GOT3 (cell line): ENCODE measurements at places on chromosomes 16 and 17.
A peak's percentile ranks its signal among the peaks of the same experiment; 100 is the strongest.

DNA sequence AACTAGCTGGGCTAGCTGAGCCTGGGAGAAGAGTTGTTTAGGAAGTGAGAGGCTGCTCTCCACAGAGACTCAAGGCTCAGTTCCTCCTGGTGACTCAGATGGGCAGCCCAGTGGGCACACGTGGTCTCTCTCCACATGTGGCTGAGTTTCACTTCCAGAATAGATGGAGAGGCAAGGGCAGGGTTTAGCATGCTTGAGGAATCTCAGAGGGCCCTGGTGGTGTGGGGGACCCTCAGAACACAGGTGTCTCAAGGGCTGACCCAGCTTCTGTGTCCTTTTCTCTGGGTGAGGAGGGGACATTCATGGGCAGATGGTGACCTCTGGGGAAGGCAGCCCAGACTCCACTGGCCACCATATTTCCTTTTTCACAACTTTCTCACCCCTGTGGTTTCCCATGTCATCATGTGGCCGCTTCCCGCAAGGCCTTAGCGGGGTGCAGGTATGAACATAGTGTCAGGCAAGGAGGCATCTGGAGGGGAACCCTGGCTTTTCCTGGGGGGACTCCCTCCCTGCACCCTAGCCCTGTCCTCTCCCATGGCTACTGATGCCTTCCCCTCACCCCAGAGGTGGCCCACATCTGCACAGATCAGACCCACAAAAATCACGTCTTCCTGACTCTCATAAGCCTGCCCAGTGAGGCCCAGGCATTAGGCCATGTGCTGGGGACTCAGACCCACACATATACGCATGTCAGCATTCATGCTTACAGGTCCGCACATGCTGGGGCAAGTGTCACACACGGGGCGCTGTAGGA is 3.3 kb downstream of the GRN start:
- DNase-seq, result no peak

DNA sequence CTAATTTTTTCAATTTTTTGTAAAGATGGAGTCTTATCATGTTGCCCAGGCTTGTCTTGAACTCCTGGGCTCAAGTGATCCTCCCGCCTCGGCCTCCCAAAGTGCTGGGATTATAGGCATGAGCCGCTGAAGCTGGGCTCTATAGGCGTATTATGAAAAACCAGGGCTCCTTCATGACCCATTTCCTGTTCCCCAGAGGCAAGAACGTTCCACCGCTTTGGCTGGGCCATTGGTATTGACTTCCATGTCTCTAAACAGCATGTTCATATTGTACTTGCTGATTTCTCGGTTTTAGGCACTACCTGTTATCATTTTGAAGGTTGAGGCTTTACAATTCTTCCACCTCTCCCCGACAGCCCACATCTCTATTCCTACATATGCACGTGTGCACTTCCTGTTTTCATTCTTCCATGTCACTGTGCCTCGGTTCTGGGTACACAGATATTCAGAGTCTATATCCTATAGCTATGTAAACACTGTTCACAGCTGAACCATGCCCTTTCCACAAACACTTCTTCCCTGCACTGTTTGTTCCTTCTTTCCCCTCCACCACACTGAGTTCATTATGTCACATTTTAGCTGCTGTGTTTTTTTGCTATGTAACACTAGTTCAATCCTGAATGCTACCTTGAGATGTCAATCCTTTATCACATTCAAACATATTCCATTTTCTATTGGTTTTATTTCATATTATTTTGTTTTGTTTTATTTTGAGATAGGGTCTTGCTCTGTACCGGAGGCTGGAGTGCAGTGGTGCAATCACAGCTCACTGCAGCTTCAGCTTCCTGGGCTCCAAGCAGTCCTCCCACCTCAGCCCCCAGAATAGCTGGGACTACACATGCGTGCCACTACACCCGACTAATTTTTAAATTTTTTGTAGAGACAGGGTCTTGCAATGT is 16.8 kb upstream of the MAPK3 start:
- DNase-seq, result no peak

GRCh38 chr17:76530095-76530723 is 7.3 kb downstream of the CYGB start:
- no peak for DNase-seq

- no peak for DNase-seq
Measured at GRCh38 chr16:65005696-65006095, 116.2 kb downstream of the CDH11 start.

DNA sequence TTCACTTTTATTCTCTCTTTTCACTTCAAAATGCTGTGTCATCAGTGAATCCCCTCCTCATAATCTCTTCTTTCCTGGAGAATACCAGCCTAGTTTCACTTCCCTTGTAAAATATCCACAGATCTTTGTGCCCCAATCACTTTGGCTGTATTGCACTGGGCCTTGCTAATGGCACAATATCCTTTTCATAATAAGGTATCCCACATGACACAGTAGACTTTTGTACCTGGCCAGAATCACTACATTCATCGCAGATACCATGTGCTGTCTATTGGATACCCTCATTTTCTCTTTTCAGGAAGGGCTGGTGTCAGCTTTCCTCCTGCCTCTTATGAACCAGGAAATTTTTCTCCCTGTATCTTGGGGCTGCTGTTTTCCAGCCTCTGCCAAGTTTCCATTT is 25.7 kb upstream of the TOX3 start:
- no peak for DNase-seq

- peak; percentile 61 for DNase-seq
Measured at GRCh38 chr17:81566461-81567126, 14.4 kb upstream of the FAAP100 start.

GRCh38 chr16:3776316-3776715 is 59.0 kb upstream of the TRAP1 start:
- no peak for DNase-seq

DNA sequence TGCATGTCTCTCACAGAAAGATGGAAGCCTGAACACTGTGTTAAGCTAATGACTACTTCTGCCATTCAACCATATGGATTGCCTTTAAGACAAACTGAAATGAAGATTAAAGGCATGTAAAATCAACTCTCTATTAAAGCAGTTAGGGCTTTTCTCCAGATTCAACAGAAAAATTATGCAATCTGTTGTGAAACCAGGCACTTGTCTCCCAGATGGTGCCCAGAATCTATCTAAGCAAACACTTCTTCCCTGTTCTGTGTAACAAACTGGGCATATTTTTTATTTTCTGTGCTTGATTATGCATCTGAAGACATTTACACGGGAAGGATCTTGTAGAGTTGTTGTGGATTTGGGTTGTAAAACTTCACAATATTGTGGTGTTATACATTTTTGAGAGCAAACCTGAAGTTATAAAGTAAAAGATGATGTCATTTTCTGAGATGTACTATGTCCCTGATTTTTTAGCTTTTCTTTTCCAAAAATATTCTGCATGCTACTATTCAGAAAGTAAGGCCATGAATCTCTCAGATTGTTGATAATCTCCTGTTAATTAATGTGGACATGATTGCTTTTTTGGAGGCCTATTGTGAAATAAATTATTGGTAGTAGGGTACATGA is 1550.3 kb downstream of the CDH8 start:
- no peak for DNase-seq

- no peak for DNase-seq
Measured at GRCh38 chr17:65550075-65550662, 11.3 kb downstream of the AXIN2 start.

DNA sequence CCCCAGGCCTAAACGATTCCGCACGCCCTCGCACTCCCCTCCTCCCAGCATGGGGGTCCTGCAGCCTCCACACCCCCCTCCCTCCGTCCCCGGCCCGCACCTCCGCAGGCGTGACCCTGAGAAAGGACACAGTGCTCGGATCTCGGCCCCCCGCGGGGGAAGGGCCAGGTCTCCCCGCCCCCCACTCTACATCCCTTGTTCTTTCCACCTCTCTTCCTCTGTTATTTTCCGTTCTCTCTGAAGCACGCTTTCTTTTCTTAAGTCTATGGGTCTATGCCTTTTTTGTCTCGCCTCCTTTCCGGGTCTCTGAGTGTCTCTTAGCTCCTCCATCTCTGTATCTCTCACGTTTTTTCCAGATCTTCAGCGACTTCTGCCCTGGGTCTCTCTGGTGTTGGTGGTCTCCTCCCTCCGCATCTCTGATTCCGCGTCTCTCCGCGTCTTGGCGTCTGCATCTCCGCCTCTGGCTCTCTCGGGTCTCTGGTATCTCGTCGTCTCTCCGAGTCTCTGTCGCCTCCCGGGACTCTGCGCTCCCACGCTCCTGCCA is 2.1 kb upstream of the HES7 start:
- no peak for DNase-seq

- no peak for DNase-seq
Measured at GRCh38 chr16:78237841-78238240, 138.4 kb downstream of the WWOX start.

- no peak for DNase-seq
Measured at GRCh38 chr16:4968879-4969483, 10.9 kb downstream of the SEC14L5 start.

DNA sequence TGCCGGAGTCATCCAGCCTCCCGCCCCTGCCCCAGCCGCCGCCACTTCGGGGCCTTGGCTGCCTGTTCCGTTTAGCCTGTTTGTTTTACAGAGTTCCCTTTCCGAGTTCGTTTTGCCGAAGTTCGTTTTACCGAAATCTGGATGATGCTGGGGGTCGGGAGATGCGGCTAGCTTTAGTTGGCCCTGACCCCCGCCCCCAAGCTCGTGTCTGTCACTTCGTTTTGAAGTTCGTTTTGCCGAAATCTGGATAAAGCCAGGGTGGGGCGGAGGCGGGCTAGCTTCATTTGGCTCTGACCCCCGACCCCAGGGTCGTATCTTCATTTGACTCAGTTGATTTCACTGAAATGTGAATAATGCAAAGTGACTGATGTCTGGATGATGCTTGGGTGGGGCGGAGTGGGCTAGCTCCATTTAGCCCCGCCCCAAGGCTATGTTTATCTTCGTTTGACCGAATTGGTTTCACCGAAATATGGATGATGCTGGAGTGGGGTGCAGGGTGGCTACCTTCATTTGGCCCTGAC is 591 bp downstream of the PSMD7 start:
- no peak for DNase-seq

DNA sequence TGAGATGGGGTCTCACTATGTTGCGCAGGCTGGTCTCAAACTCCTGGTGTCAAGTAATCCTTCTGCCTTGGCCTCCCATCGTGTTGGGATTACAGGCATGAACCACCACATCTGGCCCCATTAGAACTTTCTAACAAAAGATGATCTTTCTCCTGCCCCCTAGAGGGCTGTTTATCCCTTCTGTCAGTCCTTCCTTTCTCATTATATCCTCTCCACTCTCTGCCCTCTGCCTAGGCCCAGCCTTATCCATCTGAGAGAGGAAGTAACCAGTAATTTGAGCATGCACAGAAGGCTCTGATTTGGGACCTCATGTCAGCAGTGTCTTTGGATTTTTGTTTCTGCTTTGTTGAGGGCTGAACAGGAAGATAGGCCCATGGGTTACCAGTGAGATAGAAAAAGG is 4.4 kb upstream of the DHX40 start:
- DNase-seq, result no peak

DNA sequence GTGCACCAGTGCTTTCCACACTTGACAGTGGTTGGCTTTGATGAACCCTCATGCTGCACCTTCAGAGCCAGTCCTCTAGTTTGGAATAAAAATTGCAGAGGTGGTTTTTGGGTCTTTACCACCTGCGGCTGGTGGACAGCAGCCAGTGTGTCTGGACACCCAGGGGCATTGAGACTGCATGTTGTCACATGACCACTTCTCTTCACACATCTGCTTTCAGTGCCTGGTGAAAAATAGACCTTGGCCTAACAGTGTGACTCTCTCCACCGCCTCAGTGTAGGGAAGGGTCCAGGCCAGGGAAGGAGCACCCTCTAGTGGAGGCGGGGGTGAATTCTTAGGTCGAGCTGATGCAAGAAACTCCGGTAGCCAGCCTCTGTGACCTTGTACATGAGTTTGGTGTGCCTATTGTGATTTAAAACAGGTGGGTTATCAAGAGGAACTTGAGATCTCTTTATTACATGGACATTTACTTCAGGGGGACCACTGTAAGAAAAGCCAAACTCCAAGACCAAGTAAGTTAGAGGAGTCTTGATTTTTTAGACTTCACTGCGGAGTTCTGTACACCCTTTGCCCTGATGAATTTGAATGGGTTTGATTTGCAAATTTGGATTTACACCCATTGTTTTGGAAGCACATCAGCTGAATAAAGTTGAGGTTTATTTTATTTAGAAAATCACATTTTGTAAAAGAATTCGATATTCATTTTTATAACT is 17.9 kb downstream of the GOSR2 start:
- DNase-seq, result no peak

GRCh38 chr17:28751600-28752366 is 8.0 kb downstream of the TRAF4 start:
- no peak for DNase-seq

- DNase-seq, result no peak
Measured at GRCh38 chr17:27466743-27467375, 10.6 kb downstream of the KSR1 start.

DNA sequence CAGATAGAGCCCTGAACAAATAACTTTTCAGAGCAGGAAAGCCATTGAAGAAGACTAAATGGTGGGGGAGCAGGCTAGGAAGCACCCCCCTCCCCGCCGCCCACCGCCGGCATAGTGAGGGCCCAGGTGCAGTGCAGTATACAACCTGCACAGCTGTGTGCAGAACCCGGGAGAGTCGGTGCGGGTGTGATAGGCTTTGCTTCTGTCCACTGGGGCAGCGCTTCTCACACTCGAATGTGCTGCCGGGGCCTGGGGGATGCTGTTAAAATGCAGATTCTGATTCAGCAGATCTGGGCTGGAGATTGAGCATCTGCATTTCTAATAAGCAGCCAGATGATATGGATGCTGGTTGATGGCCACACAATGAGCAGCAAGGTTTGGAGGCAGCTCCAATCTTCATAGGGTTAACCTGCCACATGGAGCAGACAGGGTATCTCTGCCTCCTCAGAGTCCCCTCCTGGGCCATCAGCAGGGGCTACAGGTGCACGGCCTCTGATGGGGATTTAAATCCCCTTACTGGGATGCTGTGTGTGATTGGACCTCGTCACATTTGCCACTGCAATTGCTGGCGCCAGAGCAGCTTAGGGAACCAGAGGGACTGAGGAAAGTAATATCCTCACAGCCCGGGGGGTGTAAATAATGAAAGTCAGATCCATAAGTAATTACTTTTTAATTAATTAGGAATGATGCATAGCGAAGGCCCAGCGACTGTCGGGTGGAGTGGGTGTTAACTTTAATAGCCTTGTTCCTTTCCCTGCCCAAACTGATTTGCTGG is 172.0 kb upstream of the RPL38 start:
- DNase-seq, result no peak

GRCh38 chr16:17160920-17161431 is 309.8 kb downstream of the XYLT1 start:
- no peak for DNase-seq

- DNase-seq, result no peak
Measured at GRCh38 chr16:10232757-10233156, 50.5 kb upstream of the GRIN2A start.
